KG1 (cell line): ENCODE measurements at places on chromosomes 1 and 21.

- DNase-seq: no peak
Measured at GRCh38 chr1:84390226-84390625, 8.1 kb upstream of the DNASE2B start.

DNA sequence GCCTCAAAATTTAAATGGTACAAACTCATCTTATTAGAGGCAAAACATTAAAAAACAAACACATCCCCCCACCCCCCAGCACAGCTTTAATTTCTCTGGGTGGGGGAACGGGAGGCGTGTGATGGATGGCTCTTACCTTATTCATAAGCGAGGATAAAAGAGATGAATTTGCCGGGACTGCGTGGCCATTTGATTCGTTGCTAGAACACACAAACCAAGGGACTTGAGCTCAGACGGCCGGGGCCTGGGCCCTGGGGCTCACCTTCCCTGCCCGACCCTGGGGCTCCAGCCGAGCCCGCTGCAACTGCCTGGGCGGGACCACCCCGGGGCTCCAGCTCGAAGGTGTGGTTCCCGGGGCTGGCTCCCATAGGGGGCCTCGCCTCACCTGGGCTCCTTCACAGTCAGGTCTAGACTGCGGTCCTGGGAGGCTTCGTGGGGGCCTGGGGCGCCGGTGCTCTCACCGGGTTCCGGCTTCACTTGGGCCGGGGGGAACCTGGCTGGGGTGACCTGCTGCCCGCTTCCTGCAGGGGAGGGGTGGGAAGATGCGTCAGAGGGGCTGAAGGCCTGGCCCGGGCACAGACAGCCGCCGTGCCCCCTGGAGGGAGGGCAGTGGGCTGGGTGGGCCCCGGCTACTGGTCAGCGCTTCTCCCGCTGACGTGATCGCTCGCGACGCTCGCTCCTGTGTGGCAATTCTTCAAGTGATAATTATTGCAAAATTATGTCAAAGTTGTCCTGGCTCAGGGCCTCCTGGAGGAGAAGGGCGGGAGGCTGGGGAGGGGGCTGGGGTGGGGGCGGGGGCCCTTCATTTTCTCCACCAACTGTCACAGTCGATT, 145.7 kb downstream of the CASZ1 start:
- no peak for DNase-seq

GRCh38 chr1:17847111-17847510, 92.0 kb downstream of the ACTL8 start:
- no peak for DNase-seq

DNA sequence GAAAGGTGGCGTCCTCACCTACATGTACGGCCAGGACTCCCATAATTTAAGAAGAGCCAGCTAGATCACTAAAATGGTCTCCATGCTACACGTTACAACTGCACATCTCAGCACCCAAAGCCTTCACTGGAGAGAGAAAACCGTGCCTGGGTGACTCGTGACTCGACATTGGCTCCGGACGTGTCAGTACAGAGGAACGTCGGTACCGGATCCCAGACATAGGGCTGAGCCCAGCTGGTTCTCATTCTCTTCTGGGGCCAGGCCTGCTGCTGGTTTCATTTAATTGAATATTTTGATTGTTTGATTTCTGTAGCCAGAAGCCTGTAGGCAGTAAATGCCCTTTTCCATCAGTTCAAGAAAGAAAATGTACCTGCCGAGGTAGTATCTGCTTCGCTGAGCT, 93.1 kb downstream of the HHIPL2 start:
- DNase-seq: no peak

DNA sequence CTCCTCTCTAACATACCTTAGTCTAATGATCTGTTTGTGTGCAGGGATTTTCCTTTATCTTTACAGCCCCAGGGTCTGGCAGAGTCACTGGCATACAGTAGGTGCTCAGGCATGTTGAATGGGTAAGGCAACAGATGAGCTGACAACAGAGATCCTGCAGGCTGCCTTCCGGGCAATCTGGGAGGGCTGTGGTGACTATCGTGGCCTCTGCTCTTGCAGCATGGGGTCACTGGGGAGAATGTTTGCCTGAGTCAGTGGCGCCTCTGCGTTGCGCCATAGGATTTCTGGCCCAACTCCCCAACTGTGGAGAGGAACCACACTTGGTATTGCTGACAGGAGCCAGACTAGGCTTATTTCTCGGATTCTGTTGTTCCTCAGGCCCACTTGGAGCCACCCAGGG, 93.8 kb downstream of the LAMC2 start:
- DNase-seq: no peak

DNA sequence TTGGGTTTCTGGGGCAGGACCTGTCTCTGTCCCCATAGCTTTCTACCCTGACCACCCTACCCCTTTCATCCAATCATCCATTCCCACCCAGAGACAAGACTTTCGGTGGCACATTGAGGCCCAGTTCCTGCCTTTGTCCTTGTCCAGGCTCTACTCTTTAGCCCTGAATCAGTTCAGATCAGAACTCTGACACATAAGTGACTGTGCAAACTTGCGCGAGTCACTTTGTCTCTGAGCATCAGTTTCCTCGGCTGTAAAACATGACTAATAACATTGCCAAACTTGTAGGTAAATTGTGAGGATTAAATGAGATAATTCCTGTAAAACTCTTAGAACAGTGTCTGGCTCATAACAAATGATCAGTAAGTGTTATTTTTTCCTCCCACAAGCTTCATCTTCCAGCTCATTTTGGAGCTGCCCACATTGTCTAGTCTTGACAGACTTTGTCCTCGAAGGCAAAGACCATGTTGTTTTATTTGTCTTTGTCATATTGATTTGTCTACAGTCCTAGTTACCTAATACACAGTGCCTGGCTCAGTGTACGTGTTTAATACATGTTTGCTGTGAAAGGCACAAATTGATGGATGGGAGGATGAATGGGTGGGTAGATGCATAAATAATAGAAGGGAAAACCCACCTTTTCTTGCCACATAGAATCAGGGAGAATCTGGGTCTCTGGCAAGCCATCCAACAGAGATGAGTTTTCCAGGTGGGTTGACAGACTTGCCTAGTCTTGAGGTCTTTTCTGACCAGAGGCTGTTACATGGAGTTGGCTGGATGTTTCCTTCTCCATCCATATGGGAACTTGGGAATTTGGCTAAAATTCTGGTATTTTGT, 262.9 kb downstream of the OMA1 start:
- no peak for DNase-seq

GRCh38 chr21:45432575-45433255, 27.8 kb downstream of the COL18A1 start:
- no peak for DNase-seq

GRCh38 chr1:205543351-205544301, 39.2 kb downstream of the CDK18 start:
- DNase-seq: no peak

DNA sequence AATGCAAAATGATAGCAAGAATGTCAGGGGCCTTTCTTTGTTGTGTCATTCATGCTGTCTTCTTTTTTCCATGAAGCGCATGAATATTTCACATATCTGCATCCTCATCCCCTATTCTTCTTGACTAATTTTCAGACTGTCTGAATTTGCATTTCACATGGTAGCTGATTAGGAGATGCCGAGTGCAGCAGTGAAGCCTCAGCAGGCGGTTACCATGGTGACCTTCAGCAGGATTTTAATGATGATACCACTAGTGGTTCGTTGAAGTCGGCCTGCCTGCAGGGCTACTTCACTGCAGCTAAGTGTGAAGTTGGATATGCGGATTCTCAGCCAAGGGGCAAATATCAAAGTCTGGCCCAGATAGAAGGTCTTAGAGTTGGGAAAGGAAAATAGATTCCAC, 141.8 kb downstream of the NEK7 start:
- DNase-seq: no peak

DNA sequence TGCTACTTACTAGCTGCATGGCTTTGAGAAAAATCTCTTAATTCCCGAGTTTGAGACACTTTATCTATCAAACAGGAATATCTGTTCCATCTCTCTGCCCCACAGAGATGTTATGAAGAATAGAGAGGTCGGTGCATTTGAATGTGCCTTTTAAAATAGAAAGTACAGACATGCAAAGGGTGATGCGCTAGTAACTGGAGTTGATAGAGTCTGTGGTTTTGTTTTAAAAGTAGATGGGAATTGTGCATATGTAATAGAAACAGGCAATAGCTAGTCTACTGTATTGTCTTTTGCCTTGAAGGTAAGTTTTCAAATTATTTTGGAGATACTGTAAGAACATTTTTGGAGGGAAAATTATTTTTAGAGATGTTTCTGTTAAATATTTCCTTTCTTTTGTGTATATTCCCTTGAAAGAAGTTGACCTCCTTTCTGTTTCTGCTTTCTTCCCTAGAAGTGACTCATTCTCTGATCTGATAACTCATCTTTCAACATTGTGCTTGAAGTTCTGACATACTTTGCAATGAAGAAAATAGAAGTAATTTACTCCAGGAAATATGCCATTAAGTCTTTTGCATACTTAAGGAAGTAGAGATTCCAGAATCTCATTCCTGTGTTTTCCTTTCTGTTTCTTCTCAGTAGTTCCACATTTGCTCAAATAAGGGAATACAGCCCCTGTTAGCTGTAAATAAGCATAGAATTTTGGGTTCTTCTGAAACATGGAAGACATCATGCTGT, 151.6 kb downstream of the SDCCAG8 start:
- no peak for DNase-seq

GRCh38 chr1:94634977-94635416, 93.4 kb upstream of the F3 start:
- no peak for DNase-seq

GRCh38 chr1:2789986-2790581, 11.4 kb downstream of the TTC34 start:
- DNase-seq: no peak

DNA sequence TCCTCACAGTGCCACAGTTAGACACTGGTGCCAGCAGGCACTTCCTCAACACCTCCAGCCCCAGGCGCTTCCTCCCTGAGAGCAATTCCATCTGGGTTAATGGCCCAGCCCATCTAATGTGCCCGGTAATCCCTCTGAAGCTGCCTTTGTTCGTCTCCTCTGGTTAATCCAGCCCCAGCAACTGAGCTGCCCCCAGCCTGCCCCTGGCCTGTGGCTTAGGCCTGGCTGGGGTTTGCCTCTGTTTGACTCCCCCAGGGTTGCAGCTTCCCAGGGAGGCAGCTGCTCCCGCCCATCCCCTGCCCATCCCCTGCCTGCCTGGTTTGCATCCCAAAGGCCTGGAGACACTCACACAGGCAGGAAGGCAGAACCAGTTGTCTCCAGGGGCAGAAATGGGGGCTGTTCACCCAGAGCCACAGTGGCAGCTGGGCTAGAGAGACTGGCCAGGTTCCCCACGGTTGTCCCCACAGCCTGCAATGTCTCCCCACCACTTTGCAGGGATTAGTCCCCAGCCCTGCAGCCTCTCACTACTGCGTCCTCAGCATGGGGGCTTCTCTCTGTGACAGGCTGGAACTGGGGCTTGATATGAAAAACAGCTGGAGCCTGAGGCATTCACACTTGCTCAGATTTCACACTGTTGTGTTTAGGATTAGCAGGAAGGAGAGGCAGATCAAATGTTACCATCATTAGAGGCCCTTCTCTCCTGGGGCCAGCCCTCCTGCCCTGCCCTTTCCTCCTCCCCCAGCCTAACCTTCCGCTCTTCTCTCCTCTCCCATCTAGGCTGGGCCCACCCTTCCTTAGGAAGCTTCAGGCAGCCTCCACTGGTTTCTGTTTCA, 120.2 kb downstream of the TLR5 start:
- DNase-seq: no peak

DNA sequence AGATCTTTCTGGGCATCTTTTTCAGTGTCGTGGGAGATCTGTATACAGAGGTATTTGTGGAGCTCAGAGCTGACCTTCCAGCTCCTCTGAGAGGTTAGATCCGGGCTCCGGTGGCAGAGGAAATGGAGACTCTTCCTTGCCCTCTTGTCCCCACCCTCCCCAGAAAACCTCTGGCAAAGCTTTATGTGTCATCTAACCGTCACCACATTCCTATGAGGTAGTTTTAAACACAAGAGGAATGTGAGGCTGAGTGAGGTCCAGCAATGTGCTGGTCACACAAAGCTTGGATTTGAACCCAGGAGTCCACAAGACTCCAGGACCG, 1.2 kb downstream of the CD160 start:
- no peak for DNase-seq

- no peak for DNase-seq
Measured at GRCh38 chr1:59718989-59719360, 95.8 kb upstream of the HOOK1 start.

GRCh38 chr1:10530281-10530740, 55.6 kb downstream of the PEX14 start:
- no peak for DNase-seq

GRCh38 chr1:201105688-201106087, 6.5 kb downstream of the CACNA1S start:
- DNase-seq: no peak

DNA sequence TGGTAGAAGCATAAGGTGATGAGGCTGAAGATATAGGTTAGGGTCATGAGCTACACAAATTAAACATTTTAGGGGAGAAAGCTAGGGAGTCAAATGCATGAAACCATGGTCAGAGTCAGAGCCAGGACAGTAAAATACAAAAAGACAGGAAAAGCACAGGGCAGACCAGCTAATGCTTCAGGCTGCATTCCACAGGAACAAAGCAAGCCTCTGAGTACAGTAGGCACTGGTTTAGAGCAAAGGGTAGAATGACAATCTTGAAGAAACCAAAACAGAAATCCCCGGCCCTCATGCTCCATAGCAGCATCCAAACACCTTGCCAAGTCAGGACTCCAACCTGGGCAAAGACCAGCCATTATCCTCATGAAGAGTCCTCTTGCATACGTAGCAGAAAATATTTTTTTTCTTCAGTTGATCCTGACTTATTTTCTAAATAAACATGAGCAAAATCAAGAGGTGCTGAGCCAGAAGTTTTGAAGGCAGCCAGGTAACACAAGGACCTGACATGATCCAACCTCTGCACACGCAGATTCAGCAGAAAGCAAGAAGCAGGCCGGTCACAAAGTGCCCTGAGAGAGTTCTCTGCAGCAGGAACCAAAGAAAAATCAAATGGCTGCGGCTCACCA, 273.1 kb downstream of the TTLL7 start:
- DNase-seq: no peak

DNA sequence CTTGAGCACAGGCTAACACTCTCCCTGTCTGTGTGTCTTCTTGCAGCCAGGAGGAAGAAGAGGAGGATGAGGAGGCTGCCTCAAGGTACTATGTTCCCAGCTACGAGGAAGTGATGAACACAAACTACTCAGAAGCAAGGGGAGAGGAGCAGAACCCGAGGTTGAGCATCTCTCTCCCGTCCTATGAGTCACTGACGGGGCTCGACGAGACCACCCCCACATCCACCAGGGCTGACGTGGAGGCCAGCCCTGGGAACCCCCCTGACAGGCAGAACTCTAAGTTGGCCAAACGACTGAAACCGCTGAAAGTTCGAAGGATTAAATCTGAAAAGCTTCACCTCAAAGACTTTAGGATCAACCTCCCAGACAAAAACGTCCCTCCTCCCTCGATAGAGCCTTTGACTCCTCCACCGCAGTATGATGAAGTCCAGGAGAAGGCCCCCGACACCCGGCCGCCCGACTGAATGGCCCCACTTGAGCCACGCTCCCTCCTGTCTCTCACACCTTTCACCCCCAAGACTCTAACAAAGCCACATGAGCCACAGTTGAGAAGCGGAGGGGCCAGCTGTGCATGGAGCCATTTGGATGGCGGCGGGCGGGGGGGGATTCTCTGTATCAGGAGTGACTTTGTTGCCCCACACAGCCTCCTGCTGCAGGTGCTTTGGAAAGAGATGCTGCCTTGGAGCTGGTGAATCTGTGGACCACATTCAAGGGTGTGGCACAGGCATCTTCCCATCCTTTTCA, 27.6 kb upstream of the FHAD1 start:
- DNase-seq: no peak

GRCh38 chr1:1365875-1366698, 7.7 kb upstream of the MXRA8 start:
- DNase-seq: no peak
